ENCODE measurements at places on chromosomes 5 and 9.
A peak's percentile ranks its signal among the peaks of the same experiment; 100 is the strongest.

DNA sequence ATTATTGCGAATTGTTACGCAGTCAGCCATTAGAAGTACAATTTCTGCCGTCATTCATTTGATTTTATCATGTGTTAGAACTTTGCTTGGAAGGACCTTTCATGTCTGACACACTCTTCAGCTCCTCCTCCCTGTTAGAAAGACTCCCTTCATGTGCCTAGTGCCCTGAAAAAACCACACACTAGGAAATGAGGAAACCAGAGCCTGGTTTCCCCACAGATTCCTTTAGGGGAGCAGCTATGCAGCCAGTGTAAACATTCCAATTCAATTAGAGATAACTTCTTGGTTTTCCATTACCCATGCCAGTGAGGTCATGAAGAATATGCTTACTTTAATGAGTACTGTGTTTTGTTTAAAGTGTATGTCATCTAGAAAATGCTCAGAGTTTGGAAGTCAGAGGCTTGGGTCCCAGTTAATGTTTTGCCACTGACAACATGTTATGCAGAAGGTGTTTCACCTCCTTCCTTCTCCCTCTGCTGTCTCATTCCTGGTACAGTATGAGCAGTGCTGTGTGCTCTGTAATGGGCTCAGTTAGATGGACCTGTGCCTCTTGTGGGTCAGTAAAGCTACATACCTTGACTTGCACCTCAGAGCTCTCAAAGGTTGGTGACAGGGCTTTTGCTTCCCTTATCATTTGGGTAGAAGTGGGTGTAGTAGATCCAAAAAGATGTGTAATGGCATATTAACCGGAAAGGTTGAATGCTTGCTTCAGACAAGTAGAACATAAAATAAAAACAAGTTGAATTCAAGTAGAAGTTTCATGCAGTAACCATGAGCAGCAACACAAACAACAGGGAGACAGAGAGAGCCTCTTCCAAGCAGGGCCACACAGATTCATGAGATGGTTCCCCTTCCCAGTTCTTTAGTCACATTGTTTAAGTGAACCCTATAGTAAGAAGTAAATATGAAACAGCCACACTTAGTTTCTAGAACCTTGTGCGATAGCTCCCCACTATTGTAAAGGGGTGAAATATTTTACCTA lies 52.6 kb upstream of the TNFAIP8 start:
- DNase-seq: no peak

DNA sequence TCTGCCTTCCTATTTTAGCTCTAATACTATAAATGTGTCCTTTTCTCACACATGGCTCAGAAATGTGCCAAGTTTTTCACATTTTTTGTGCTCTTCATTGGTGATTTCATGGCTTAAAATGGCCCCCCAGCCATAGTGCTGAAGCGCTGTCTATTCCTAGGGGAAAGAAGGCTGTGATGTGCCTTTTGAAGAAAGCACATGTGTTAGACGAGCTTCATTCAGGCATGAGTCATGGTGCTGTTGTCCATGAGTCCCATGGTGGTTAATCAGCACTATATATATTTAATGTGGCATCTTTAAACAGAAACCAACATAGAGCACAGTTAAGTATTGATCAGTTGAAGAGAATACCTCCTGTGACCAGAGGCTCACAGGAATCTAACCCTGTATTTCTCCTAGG lies 55.8 kb downstream of the PDE8B start:
- DNase-seq: no peak

DNA sequence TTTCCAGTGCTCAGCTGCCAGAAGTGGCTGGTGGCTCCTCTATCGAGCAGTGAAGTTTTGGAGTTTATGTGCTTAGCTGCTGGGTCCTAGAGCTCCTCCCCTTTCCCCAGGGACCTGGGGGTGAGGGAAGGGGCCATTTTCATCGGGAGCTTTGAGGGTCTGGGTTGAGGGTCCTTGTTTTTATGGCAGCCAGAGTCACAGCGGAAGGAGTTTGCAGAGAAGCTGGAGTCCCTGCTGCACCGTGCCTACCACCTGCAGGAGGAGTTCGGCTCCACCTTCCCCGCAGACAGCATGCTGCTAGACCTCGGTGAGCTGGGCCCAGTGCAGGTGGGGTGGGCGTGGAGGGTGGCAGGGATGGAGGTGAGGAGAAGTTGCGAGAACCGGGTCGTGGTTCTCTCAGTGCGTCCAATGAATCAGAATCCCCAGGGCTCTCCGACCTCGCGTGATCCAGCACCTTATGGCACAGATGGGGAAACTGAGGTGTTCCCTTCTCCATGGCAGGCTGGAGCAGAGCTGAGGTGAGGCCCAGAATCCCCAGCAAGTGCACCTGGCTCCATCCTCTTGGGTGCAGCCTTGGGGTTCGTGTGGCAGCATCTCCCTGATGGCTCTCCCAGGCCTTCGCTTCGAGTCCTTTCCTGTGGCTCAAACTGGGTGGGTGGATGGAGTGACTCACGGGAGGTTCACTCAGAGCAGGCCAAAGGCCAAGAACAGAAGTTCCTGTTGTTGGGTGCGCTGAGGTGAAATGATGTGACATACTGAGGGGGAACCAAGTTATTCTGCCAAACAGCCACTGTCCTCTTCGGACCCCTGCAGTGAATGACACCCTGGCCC lies 21.7 kb upstream of the DOLPP1 start:
- DNase-seq: no peak

GRCh38 chr5:125835293-125836172 lies 587.7 kb upstream of the GRAMD2B start:
- no peak for DNase-seq

DNA sequence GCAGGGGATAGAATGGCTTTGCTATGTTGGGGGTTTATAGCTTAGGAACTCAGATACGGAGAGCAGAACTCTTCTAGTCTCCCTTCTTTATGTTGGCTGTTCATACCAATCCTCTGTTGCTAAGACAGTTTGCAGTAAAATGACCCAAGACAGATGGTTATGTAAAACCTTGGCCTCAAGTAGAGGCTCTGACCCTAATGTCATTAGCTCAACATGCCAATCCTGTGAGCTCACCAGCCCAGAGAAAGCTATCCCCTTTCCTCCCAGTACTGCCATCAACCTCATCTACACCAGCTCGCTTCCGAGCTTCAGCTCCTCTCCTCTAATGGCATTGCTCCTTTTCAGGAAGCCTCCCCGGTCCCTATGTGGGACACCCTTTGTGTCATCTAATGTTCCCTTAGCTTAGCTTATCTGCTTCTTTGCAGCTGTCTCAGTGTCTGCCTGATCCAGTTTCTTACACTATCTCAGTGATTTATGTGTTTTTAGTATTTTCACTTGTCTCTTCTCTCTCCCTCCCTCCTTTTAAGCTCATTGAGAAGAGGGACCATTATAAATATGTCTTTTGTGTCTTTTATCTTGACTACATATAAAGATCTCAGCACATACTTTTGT lies 281.3 kb upstream of the CLINT1 start:
- DNase-seq: no peak

GRCh38 chr9:87337335-87338087 lies 160.2 kb upstream of the DAPK1 start:
- DNase-seq: no peak

- DNase-seq: no peak
These were observed 14.5 kb downstream of the TERT start for GRCh38 chr5:1280177-1281037.

DNA sequence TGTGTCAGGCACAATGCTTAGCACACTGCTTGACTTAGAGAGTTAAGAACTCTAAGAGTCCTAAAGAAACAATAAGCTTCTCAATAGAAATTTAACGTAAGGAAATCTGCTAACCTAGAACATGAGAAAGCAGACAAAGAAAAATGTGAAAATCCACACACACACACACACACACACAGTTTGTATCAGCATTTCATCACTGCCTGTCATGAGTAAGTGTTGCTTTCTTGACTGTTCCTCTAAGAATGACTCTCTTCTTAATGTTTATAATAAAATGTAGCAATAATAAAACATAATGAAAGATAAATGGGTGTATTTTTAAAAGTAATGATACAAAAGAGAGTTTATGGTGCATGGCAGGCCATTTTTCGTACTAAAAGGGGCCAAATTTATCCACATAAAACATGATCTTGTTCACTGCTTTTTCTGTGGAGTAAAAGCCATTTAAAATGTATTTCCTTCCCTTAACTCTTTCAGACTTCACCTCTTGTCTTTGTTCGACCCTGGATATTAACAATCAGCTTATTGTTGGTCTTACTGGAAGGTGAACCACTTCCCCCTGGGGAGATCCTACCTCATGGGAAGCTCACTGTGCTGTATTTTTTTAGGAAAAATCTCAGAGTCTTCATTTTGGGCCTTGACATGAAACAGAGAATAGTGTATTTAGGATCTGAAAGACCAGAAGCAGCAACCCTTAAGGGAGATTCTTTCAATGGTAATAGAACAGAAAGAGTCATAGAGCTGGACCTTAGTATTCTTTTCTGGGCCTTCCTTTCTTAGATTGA lies 107.3 kb upstream of the ANKRD55 start:
- no peak for DNase-seq

DNA sequence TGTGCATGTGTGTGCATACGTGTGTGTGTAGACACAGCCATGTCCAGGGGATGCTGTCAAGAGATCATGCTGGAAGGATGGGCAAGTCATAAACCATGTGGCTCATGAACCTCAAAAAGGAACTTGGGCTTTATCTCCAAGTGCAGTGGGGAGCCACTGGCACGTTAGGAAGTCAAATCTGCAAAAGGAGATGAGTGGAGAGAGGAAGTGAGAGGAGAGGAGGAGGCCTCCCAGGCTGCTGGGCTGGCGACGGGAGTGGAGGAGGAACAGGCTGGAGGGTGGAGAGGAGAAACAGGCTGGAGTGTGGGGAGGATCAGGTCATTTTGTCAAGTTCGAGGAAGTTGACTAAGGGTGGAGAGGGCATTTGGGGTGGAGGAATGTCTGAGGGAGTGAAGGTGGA lies 29.2 kb upstream of the TIFAB start:
- no peak for DNase-seq

DNA sequence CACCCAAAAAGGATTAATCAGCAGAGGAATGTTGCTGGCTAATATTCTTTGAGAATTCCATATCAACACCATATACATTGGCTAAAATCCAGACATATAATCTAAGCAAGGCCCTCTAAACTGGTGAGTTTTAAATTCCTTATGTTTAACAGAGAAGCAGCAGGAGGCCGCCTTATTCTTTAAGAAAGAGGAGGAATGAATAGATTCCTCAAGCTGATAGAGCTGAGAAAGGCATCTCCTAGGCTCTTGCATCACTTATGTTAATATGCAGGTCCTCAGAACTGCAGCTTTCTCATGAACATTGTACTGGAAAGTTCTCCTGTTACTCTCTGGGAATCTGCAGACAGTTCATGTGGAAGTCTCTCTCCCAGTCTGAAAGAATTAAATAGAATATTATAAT lies 20.1 kb upstream of the SMARCA2 start:
- DNase-seq: no peak

- no peak for DNase-seq
These were observed 52.4 kb downstream of the FANCC start for GRCh38 chr9:95264954-95265615.

DNA sequence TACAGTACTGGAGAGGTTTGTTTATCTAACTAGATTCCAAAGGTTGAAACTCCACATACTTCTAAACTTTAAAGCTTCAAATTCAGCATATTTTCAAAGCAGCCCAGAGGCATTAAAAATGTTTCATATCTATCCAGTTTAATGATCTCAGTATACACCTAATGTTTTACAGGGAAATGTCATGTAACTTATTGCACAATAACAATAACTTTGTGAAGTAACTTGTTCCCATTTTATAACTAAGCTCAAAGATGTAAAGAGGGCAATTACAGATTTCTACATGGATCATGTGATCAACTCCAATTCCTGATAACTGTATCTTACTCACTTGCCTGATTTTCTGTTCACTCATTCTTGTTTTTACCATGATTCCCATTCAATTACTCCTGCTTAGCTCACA lies 610.0 kb downstream of the TAF11L14 start:
- no peak for DNase-seq

DNA sequence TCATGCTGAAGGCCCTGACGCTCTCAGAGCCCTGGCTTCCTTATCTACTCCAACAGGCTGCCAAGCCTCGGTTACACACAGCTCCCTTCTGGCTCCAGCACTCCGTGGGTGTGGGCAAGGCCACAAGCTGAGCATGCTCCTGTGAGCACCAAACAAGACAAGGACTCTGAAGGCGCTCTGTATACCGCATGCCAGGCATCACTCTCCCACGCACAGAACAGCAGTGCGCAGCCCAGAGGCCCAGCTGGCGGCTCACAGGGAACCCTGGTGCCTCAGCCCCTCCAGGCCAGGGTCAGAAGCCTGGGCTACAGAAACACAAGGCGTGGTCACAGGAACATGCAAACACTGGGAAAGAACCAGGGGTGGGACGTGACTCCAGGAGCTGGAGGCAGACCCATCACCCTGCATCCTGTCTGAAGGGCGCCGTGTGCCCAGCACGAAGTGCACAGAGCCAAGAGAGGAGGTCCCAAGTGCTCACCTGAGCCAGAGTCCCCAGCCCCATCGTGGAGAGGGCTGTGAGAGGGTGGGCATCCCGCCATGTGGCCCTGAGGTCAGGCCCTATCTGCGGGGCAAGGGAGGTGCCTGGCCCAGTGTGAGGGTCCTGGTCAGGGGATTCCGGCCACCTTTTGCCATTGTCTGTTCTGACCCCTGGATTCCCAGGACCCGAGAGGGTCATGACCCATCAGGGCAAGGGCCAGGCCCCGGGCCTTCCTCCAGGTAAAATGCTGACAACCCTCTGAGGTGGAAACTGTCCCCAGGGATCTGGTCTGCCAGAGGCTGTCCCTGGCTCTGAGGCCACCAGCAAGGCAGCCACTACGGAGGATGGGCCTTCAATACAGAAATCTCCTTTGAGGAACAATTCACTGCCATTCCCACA lies 54.7 kb downstream of the COL23A1 start:
- DNase-seq: no peak

- peak; percentile 36 for DNase-seq
These were observed 32.0 kb upstream of the ADAM19 start for GRCh38 chr5:157607371-157608161.

- no peak for DNase-seq
These were observed 54.3 kb downstream of the MTX3 start for GRCh38 chr5:79936646-79937216.

DNA sequence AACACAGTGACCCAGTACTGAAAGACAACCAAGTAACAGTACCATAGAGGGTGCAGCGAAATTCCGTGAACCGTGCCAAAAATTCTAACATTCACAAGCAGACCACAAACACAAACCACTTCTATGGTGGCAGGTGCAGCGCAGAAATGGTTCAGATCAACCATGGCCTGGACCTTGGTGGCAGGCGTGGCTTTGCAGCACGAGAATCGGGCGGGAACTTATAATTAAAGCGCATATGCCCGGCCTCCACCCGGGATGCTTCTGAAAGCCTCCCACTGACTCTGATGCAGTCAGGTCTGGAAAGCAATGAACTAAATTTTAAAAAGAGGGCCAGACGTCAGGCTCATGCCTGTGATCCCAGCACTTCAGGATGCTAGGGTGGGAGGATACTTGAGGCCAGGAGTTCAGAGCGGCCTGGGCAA lies 68.0 kb upstream of the TBC1D9B start:
- no peak for DNase-seq

DNA sequence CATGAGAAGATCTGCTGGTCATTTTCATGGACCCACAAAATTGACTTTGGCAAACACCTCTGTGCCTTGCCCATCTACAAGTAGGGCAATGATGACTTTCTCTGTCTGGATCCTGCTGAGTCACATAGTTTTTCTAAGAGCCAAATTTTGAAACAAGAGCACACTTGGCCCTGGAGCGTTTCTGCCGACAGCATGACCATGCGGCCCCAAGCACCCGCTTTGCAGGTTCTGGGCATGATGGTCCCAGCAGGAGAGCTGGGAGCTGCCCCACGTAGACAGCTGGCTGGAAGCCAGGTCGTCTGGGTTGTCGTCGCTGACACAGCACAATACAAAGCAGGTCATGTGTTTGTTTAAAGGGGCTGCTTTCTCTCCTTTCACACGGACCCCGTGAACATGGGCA lies 159.8 kb downstream of the SYK start:
- no peak for DNase-seq

- DNase-seq: no peak
These were observed 249.3 kb downstream of the GAS1 start for GRCh38 chr9:86697999-86698398.

Data from stimulated activated CD4-positive, alpha-beta T cell treated with anti-CD3 and anti-CD28 coated beads, Interleukin-1b, Interleukin-23, amount 100 ng/mL, for 4 hours (primary cell).